T follicular helper cell (primary cell): ENCODE measurements at places on chromosomes 11 and 22.

GRCh38 chr22:39600491-39601179 lies 30.1 kb downstream of the CACNA1I start:
- no peak for DNase-seq

- DNase-seq = no peak
These were observed 780 bp upstream of the SLC15A3 start for GRCh38 chr11:60952742-60953170.

- DNase-seq = no peak
These were observed 88.8 kb downstream of the CD44 start for GRCh38 chr11:35227576-35228327.

DNA sequence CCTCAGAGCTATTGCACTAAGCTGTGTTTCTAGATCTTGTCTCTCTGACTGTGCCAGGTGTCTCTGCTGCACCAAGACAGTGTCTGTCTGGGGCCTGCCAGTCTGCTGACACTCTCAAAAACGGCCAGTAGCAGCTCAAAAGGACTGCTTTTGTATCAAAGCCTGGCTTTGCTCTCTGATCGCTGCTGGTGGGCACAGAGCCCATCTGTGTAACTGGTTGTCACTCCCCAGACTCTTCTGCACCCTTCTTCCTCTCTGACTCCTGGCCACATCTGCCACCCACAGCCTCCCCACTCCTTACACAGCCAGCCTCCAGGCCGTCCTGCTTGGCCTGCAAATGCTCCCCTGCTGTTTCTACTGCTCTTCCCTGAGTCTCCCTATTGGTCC lies 26.5 kb downstream of the MED15 start:
- no peak for DNase-seq

DNA sequence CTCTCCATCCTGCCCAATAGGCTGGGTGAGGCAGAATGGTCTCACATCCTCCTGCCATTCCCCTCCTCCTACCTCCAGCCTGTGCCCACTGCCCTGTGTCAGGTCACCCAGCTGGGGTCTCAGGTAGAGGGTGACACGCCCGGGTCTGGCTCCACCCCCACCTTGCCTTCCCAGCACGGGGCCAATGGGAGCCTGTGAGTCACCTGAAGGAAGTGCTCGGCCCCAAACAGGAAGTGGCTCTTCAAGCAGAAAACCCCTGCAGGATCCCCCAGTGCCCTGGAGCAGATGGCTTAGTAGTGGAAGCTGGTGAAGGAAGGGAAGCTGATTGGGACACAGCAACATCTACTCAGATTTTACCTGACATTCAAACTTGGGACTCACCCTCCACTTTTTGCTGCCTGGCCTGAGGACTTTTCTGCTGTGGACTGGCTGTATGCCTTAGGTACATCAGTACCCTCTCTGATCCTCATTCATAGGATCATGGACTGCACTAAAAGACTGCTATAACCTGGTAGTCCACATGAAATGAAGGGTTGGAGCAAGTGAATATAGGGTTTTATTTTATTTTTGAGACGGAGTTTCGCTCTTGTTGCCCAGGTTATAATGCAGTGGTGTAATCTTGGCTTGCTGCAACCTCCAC lies 33.4 kb downstream of the GDPD5 start:
- peak; percentile 10 for DNase-seq

DNA sequence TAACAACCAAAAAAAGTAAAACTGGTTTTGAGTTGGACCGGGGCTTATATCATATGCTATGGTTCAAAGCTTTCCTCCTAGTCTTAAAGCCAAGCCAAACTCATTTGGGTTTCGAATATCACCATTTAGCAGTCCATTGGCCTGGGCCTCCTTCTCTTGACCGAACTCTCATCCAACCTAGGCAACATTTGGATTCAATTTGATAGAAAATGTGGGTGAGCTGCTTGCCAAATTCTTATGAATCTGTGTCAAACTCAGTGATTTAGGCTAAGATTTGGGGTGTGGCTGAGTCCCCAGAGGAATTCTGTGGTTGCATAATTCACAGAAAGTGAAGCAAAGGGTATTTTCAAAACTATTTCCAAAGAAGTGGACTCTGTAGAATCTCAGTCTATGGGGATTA lies 83.7 kb downstream of the BLID start:
- no peak for DNase-seq

DNA sequence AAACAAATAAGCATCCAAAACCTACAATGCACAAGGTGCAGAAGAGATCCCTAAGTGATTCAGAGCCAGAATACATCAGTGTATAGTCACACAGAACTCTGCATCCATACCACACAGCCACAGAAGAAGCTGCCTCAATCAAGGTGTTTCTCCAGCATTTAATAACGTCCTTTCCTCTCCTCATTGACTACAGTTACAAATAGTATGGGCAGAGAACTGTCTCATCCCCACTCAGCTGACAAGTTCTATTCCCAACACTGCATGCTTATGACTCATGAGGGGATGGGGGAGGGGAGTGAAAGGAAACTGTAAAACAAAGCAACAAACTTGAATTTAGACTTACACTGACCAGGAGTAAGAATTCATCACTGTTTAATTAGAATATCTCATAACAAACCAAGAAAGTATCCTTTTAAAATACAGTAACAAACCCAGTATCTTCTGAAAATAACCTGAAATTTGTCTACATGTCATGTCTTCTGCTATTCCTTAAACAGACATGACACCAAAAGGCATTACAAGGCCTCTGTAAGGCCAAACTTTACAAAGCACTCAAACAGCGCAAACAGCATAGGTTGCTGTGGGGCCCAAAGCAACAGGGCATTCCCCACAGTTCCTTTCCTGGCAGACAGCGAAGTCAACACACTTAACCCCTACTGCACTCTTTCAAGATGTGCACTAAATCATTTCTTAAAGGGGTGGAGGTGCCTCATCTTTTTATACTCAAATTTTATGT lies 29.3 kb downstream of the CELF1 start:
- DNase-seq = peak; percentile 30

- DNase-seq = no peak
These were observed 191.6 kb upstream of the CADM1 start for GRCh38 chr11:115695677-115696364.

GRCh38 chr22:44246615-44247326 lies 66.0 kb downstream of the SHISAL1 start:
- DNase-seq = no peak
